Substantia nigra (tissue), 51 donors: ENCODE measurements at places on chromosomes 2 and 18.

DNA sequence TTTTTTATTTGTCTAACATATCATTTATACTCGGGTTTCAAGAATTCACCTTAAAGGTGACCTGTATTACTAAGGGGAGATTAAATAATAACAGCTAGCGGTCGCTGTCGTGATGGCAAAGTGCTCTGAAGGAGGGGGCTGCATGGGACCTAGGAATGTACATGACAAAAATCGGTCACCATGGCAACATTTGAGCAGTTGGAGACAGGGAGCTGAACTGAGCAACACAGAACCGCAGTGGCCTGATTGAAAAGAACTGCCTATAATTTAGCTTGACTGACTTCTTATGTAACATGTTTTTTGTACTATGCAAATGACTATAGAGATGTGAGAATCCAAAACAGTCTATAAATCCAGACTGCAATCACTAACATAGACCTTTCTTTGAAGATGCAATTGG is 34.3 kb upstream of the EPHA4 start:
- no peak for DNase-seq

DNA sequence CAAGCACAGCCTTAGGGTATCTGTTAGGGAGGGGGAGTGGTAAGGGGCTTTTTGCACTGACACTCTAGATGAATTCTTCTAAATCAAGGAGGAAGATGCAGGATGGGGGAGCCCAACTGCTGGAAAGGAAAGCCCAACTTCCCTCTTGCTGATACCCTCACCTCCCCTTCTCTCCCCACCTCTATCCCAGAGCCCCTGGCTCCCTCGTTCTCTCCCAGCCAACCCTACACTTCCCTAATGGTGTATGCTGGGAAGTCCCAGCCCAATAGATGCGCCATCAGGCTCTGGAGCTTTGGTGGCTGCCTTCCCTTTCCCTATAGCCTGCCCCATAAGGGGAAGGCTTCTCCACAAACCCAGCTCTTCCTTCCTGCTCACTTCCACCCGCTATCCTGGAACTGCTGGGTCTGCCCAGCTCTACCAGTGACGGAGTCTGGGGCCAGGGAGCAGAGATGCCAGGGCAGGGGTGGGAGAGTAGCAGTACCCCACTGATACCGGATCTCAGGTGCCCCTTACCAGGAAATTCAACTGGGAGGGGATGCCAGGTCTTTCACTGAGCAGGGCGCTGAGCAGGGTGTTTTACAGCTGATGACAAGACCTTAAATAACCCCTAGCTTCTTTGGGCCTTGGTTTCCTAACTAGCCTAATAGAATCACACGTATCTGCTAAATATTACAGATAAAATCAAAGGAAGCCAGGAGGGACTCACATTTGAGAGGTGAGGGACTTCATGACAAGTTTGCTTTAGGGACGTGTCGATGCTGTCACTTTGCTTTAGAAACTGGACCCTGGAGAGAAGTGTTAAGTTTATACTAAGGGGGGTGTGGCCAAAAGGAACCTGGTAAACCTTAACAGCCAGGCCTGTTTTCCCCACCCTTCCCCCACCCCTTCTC is 82.6 kb downstream of the DNMT3A start:
- no peak for DNase-seq

DNA sequence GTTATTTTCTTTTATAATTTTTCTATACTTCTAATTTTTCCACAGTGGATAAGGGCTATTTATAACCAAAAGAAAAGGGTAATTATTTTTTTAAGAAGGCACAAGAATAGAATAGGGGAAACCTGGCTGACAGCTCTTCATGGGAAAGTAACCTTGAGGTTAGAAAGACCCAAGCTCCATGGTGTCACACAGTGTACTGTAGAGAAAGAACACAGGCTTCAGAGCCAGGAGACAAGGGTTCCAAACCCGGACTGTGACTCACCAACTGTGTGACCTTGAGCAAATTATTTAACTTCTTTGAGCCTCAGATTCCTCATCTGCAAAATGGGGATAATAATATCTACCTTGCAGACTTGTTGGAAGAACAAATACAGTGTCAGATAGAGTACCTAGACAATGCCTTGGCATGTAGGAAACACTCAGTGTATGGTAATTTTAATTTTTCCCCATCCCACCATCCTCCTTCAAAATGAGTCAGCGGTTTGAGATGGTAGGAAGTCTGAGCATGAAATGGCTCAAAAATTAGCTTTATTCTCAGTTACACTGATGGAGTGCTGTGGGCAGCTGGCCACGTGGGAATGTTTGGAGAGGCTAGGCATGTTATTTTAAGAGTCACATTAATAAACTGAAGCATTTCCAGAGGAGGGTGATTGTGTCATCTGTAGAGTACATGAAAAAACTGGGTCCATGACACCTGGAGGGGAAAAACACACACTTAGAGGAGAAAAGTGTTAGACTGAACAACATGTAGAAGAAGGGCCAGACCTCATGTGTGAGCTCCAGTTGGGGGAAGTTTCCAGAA is 36.7 kb downstream of the TMEM37 start:
- no peak for DNase-seq

DNA sequence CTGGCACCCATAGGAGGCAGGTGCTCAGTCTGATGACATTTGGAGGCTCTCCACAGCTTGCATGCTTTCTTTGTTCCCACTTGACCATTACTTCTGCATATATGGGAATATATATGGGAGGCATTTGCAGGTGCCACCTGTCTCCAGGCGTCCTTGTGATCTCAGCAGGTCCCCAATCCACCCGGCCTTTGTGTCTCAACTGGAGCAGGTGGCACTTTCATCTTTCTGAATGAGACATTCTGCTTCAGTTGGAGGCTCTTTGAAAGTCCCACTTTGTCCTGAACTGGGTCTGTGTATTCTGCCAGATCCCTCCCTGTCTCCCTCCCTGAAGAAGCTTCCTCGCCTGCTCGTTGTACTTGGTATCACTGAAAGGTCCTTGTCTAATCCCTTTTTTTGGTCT is 318.1 kb upstream of the EPAS1 start:
- DNase-seq = no peak

DNA sequence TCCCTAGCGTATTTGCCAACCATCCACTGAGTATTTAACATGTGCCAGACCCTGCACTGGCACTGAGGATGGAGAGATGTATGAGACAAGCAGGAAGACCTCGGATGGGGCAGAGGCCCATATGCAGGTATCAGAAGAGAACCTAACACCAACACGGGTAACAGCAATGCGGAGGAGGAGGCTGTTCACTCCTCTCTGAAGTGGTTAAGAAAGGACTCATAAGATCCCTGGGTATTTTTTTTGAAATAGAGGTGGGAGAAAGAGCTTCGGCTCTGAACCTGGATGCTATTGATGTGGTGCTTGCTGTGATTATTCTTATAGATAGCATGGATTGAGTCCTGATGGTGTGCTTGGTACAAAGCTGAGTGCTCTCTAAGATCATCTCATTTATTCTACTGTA is 418.3 kb downstream of the LPIN1 start:
- DNase-seq = no peak

DNA sequence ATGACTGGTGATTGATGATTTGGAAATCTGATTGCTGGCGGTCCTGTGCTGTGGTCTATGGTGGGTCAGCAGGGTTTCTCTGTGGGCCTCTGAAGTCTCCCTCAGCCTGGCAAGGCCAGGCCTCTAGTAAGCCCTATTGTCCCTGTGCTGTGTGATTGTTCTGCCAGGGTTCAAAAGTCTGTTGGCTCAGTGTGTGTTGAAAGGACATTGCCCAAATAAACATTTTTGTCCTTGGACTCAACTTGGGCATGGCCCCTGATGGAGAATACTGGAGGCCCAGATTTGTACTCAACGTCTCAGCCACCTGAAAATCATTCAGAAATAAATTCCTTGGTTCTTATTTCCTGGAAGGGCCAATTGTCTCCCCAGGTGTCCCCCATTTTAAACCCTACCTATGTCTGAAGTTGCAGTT is 74.4 kb downstream of the MAP4K4 start:
- DNase-seq = no peak

GRCh38 chr18:62088156-62088555 is 98.7 kb downstream of the PIGN start:
- DNase-seq = no peak

- DNase-seq = no peak
These were observed 20.4 kb downstream of the GPD2 start for GRCh38 chr2:156456616-156457015.

DNA sequence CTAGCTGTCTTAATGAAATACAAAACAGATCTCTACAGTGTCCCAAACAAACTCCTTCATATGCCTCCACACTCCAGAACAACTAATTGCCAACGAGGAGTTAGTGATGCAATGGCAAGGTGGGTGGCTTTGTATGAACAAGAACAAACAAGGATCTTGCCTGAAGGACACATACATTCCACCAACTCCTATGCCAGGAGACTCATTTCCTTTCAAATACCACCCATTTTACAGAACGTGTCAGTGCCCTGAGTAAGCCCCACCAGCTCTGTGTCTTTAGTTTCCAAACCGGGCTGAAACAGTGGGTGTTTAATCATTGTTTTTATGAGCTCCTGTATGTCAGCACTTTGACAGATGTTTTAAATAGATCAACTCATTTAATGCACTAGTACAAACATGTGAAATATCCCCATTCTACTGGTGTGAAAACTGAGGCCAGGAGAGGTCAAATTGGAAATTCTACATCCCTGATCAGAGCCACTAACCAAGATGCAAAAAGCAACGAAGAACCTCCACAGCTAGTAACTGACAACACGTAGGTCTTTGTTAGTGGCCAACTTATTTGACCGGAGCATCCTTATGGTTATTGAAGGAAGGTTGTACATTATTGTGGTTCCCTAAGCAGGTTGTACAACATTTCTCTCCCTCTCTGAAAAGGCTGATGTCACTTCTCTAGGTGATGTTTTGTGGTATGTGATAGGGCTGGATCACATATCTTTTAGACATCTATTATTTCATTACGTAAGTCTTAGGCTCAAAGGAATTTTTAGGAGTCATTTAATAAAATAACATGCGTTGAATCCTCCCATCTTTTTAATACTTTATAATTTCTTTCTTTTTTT is 534.9 kb upstream of the TNP1 start:
- no peak for DNase-seq

DNA sequence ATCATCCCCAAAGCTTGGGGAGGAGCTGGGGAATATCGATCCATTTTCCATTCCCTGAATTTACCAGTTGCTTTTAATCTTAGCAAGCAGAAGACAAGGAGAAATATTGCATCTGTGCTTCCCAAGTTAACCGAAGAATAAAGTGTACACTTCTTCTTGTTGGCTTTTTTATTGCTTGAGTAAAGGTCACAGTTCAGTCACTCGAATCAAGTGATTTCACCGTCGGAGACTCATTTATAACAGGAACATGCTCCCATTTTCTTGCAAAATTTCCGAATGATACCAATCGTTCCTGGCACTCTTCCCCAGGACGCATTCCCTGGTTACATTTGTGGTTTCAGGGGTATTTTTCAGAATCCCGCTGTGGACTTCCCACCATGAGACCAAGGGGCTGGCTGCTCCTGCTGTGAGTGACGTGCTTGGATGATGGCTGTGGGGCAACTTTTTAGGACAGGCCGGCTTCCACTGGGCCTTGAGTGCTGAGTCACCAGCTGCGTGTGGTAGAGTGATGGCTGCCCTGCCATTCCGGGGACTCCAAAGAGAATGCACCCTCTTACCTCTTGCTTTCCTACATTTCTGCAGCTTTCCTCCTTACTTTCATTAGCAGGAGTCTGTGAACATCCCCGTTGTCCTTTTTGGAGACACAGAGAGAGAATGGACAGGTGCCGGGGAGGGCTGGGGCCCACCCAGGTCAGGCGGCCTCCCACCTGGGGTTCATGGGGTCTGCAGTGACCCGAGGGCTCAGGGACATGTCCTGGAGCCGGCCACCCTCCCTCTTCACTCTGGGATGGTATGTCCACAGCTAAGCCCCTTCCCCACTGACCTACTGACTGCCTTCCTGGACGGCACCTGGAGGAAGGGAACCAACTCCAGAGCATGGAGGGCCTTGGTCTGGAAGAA is 60.7 kb upstream of the HDAC4 start:
- no peak for DNase-seq

DNA sequence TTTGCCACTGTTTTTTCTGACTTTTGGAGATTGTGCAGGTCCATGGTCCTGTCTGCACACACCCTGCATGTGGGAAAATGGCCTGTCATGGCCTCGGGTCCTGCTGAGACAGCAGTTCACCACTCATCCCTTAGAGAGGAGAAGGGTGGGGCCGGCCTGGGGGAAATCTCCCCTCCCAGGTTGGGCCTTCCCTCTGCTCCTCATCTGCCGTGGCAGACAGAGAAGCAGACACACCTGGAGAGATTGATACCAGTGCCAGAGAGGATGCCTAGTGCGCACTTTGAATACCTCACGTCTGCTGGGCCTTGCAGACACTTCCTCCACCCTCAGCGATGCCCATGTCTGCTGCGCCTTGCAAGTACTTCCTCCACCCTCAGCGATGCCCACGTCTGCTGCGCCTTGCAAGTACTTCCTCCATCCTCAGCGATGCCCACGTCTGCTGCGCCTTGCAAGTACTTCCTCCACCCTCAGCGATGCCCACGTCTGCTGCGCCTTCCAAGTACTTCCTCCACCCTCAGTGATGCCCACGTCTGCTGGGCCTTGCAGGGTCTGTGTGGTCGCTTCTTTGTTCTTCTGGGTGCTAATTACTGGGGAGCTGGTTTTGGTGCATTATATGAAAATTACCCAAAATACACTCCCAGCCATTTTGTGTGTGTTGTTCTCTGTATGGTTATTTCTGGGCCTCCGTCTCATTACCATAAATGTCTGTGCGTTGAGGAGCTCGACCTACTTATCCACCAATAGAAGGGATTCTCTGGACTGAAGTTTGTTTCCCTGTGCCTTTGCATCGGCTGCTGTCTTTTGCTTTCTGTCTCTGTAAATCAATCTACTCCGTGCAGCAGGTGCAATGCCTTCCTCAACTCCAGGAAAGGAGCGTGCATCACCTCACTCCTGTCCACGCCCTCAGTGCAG is 186.9 kb upstream of the PXDN start:
- no peak for DNase-seq

GRCh38 chr2:212921061-212921460 is 230.4 kb downstream of the IKZF2 start:
- no peak for DNase-seq

DNA sequence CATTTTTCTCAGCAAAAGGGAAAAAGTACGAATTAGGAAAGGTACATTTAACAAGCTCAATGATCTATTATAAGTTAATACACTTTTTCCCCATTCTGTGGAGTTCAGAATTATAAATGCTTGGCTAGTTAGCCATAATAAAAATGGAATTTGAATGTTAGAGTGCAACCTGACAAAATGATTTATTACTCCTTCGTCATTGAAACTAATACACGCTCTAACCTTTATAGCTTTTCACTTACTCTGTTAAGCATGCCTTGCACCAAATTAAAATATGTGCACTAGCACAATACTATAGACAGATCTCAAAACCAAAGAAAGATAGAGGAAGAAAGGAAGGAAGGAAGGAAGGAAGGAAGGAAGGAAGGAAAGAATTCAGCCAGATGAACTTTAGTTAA is 46.1 kb upstream of the FRZB start:
- DNase-seq = no peak

GRCh38 chr2:198191651-198192050 is 387.3 kb downstream of the PLCL1 start:
- no peak for DNase-seq

- no peak for DNase-seq
These were observed 17.7 kb downstream of the FIGN start for GRCh38 chr2:163717993-163718680.
